ENCODE measurements at places on chromosomes 6 and 20.
A peak's percentile ranks its signal among the peaks of the same experiment; 100 is the strongest.

DNA sequence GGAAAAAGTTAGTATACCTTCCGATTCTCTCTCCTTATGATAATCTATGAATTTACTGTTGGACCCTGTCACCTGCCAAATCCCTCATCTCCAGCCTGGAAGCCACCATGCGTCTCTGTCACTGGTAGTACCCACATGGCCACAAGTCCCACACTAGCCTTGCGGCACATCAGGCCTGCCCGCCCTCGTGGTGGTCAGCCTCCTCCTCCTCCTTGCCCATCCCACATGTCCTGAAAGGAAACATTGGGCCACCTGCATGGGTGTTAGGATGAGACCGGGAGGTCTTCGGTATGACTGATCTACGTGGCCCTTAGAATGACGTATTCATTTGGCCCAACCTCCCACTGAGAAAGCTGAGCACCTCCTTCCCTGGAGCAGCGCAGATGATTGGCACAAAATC lies 37.0 kb upstream of the QKI start:
- no peak for DNase-seq

DNA sequence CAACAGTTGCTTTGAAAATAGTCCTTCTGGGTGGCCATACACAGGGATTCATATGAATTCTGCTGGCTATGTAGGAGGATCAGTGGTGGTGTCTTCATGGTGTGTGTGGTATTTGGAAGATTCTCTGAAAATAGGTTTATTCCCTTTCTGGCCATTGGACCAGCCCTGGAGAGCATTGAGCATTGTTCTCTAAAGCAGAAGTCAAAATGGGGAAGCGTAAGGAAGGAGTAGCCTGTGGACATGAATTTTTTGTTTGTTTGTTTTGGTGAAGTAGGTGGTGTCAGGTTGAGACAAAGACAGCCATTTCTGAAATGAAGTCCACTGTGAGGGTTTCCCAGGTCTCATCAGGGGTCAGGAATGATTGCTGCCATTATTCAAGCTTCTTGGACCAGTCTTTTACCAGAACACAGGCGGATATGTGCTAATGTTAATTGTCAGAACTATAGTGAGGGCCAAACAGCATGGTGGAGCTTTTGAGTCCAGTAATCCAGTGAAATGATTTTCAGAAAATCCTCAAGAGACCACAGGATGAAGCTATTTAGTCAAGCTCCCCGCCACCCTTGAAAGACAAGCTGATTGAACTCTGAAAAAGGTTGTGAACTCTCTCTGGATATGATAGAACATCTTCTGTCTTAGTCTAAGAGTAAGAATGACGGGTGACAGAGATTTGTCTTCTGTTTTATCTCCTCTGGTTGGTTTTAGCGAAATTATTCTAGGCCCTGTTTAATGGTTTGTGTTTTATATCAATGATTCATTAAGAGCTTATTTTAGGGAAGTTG lies 60.0 kb downstream of the DNAH8 start:
- DNase-seq: no peak

DNA sequence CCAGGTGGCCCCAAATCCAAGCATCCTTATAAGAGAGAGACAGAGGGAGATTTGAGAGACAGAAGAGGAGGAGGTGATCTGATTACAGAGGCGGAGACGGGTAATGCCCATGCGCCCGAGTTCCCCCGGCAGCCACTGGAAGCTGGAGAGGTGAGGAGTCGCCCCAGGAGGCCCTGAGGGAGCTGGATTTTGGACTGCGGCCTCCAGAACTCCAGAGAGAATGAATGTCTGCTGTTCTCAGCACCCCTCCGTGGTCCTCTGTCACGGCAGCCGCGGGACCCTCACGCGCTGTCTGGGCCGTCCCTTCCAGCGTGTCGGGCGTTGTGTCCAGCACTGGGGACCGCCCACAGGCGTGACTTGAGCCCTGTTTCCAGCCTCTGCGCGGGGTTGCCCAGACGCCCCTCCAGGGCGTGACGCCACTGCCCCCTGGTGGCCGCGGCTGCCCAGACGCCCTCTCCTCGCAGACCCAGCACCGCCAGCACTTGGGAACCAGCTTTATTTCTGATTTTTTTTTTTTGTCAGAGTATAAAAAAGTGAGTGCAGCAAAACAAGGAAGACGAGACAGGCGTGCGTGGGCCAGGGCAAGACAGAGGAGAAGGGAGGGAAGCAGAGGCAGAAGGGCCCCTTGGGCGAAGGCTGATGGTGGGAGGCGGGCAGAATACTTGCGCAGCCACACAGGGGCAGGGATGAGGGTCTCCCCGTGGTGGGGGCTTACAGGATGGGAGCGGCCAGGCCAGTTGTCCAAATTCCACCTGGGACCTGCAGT lies 4.1 kb upstream of the ZNF512B start:
- peak; percentile 77 for DNase-seq

DNA sequence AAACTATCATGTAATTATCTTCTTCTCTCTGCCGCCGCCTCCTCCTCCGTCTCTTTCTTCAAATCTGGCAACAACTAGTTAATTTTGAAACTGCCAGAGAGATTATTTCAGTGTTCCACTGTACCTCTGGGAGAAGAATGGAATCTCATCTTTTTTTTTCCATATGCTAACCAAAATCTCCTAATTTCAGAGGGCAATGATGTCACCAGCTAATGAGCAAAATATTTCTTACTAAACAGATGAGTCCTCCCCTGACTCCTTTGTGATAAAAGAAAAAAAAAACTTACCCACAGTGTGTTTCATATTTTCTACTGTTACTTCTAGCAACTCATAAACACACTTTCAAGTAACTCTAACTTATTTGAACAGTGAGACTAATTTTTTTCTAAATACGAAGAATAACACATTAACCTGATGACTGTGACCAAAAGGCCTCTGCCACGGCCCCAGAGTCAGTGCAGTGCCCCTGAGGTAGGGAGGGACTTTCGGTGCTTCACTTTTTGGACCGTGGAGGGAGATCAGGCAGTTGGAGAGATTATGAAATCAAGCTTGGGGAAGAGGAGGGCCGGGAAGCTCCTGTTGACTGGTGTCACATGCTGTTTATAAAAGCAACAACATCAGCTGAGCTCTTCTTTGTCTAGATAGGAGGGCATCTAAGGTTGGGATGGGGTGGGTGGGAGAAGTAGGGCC lies 159.6 kb downstream of the SASH1 start:
- DNase-seq: no peak

DNA sequence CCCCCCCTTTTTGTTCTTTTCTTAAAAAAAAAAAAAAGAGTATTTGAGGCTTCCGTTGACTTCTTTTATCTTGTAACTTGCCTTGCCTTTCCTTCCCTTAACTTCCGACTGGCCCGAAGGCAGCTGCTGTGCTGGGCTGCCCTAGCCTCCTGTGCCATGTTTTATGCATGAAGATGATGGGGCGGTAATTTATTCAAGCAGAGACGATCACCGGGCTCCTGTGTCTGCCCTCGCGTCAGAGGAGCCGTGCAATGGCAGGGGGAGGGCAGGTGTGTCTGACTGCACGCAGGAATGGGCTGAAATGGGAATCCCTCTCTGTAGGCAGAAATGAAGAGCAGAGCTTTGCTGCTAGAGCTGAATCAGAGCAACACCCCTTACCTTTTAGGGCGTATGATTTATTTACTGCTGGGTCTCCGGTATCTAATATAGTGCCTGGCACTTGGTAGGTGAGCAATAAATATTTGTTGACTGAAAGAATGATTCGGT lies 106.3 kb upstream of the RIPOR2 start:
- peak; percentile 66 for DNase-seq

GRCh38 chr20:47546184-47547033 lies 44.7 kb downstream of the NCOA3 start:
- no peak for DNase-seq

GRCh38 chr6:3061501-3061941 lies 6.8 kb upstream of the RIPK1 start:
- DNase-seq: peak; percentile 16

DNA sequence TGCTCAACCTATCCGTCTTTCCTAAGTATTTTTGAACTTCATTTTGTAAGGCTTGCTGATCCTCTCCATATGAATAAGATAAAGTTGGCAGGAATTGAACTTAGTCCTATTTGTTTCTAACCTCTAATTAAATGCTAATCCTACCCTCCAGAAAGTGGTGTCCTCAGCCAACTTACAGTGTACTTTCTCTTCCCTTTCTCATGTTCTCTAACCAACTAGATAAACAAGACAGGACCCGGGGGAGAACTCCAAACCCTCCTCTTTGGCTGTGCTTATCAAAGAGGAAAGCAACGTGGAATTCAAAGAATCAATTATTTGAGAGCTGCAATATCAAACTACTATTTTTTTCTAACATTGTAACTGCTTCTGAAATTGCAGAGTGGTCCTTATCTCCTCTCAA lies 56.5 kb upstream of the NRSN1 start:
- DNase-seq: no peak

GRCh38 chr6:116070616-116071389 lies 10.1 kb upstream of the FRK start:
- DNase-seq: no peak

- DNase-seq: no peak
Observed at GRCh38 chr20:63402860-63403220, 41.7 kb upstream of the CHRNA4 start.

DNA sequence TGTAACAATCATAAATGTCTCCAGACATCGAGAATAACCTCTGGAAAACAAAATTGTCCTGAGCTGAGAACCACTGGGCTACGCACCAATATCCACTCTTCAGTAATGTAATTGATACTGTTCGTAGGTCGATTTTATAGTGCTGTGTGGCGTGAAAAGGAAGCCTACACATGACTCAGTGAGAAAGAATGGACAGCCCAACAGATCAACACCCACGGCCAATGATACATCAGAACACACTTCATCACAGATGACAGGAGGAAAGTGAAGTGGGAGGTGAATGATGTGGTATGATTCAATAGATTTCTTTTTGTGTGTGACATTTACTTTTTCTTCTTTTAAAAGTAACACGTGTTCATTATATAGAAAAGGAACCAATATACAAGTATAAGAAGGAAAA lies 93.5 kb downstream of the RPS12 start:
- DNase-seq: no peak

DNA sequence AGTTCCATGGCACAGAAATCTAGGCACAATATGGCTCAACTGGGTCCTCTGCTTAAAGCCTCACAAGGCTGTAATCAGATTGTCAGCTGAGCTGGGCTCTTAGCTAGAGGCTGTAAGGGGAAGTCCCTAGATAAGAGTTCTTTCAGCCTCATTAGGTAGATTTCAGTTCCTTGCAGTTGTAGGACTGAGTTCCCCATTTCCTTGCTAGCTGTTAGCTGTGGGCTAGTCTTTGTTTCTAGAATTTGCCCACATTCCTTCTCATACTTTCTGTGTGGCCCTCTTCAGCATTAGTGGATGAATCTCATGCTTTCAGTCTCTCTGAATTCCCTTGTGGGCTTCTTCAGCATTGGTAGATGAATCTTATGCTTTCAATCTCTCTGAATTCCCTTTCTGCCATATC lies 71.0 kb upstream of the MRAP2 start:
- DNase-seq: no peak

- peak; percentile 47 for DNase-seq
Observed at GRCh38 chr6:133837801-133838349, 51.0 kb upstream of the TCF21 start.

GRCh38 chr6:92201618-92202017 lies 1217.7 kb downstream of the EPHA7 start:
- no peak for DNase-seq

GRCh38 chr6:163127587-163127986 lies 286.9 kb upstream of the QKI start:
- DNase-seq: no peak

DNA sequence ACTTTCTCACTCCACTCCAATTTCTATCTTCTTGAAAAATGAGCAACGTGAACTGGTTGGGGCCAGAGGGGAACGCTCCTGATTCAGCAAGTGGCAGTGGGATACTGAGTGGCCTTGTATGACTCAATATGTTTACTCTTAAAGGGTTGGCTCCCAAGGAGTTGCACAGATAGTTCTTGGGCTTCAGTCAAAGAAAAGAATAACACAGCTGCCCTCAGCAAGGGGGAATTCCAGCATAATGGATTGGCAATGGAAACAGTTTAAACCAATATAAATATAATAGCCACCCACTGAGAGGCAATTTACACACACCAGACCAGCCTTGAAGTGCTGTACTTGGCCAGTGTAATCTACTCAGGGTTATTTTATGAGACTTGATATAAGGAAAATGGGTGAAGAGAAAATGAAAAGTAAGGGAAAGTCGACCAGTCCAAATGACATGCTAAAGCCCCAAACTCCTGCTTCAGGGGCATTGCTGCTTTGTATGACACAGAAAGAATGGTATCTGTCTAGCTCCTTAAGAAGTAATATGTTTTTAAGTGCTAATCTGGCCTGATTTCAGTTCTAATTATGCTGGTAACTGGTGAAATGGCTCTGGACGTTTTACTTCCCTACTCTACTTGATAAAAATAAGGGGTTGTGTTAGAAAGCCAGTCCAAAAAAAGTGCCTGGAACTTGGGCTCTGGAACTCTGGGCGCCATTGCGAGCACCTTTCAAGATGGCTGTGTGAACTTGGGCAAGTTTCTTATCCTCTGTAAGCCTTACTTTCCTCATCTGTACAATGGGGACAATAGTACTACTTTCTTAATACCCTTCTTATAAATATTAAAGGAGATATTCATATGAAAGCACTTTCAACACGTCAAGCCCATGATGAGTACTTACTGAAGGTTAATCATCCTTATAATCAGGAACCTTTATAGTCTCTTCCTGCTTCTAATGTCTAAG lies 712.9 kb upstream of the MAP3K7 start:
- DNase-seq: no peak

- no peak for DNase-seq
Observed at GRCh38 chr6:109687271-109687761, 3.7 kb downstream of the AK9 start.
